ENCODE measurements at places on chromosomes 7 and 10.

- peak; percentile 64 for DNase-seq
These were observed 59.3 kb downstream of the NUDCD3 start for GRCh38 chr7:44431091-44431608.

- DNase-seq, result no peak
These were observed 302.2 kb downstream of the CCDC3 start for GRCh38 chr10:12699258-12699700.

DNA sequence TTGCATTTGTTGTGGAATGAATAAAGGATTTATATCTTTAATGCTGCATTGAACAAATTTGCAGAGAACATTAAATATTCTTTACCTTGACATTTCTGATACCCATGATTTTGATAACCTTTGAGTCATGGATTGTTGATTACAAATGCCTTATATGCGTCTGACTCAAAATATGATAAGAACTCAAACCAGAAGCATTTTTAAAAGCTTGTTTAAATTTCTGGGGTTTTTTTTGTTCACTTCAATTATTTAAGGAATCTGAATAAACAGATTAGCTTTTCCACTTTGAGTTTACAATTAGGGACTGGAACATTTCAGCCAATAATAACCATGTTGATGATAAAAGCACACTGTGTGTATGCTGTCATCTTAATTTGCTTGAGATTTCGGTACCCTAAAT, 253.5 kb downstream of the NRG3 start:
- DNase-seq, result no peak

DNA sequence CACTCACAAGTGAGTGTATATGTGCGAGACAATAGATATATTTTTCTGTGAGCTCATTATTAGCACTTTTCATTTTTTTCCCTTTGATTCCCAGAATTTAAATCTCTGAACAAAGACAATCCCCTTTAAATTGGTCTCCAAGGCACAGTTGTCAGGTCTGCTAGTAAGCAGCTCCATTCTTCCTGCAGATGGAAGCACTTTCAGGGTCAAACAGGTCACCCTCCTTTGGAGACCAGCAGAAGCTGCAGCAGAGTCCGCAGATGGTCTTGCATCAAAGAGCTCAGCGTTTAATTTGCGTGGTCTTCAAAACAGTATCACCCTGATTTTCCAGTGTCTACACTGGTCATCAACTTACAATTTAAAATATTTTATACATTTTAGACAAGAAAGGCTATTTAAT, 543.8 kb downstream of the ARL4A start:
- DNase-seq, result no peak

DNA sequence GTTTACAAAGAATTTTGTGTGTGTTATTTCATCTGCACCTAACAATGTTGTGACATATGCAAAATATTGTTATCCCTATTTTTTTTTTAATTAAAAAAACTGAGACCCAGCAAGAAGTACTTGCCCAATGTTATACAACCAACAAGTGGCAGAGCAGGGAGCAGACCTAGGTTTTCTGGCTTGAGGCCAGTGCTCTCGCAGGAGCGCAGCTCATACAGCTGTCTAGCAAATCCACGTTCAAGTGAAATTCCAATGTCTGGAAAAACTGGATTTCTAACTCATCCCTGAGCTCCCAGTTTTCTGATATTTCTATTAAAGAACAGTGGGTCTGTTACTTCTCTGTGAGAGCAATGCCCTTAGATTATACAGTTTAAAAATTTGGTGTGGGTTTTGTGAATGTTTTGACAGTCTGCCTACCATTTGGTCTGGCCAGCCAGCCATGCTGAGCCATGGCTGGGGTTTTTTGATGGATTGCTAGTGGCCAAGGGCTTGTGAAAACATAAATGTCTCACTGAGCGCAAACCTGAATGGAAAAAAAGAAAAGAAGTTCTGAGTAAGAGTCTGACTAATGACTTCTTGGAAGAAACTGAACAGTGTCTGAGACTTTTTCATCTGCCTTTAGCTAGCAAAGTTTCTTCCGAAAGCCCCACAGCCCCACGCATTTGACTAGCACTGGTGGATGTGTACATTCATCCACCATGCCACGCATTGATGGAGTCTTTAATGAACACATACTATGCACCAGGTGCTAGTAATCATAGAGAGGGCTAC, 15.4 kb upstream of the PRF1 start:
- DNase-seq, result no peak

GRCh38 chr7:140696024-140696679, 356 bp upstream of the NDUFB2 start:
- DNase-seq, result peak; percentile 94

DNA sequence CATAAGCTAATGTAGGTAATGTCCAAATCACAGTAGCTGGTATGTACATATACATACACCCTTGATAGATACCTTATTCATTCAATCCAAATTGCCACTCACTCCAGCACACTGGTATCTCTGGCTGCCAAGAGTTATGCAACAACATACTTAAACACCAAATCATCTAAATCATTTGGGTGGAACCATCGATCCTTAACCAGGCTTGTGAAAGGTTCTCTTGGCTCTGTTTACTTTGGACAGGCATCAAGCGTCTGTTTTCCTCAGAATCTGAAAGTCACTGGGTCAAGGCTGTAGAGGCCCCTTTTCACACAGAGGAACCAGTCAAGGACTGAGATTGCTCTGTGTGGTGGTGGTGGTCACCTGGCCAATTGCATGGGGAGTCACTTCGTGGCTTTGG, 24.6 kb downstream of the JAZF1 start:
- DNase-seq, result no peak

DNA sequence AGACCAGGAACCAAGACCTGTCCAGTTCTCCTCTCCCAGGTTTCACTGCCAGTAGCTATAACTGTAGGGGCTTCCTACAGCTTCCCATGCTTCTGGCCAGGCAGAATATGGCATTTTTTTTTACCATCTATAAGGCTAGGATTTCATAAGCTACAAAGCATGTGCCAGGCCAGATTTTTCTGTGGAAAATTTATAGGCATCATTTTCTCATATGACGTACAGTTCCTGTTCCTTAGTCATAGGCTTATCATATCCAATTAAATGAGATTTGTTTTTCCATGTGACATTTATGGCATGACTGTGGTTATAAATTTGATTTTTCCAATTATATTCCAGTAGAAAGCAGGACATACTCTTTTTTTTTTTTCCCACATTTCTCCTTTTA, 208.6 kb upstream of the NPY start:
- DNase-seq, result no peak

DNA sequence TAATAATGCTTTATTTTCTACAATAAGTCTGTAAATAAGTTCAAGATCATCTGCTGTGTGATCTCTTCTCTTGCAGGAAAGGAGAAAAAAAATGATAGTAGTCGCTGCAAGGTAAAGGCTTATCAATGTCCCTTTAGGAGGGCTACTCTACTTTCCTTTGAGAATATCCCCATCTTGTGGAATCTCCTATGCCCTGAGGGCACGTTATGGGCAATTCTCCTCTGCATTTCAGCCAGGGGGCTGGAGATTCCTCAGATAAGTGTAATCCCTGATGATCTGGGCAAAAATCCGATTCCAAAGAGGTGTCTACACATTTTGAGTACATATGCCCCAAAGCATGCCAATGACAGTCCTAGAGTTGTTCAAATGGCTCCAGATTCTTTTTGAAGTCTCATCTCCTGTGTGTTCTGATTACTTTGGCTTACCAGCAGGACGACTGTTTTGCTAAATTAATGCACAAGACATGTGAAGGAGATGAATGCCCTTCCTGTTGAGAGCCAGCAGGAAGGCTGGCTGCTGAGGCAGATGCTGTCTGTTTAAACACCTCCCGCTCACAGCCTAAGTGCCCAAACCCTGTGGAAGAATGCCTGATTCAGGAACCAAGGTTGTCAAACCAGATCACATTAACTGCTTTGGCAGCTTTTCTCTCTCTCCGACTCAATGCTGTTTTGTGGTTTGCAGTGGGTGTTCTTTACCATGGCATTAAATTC, 171.2 kb upstream of the COL1A2 start:
- DNase-seq, result no peak

- DNase-seq, result no peak
These were observed 113.6 kb downstream of the LSMEM1 start for GRCh38 chr7:112594397-112594796.

- DNase-seq, result no peak
These were observed 25.7 kb upstream of the WASL start for GRCh38 chr7:123774496-123774895.

GRCh38 chr10:71159892-71160291, 52.5 kb upstream of the UNC5B start:
- no peak for DNase-seq

DNA sequence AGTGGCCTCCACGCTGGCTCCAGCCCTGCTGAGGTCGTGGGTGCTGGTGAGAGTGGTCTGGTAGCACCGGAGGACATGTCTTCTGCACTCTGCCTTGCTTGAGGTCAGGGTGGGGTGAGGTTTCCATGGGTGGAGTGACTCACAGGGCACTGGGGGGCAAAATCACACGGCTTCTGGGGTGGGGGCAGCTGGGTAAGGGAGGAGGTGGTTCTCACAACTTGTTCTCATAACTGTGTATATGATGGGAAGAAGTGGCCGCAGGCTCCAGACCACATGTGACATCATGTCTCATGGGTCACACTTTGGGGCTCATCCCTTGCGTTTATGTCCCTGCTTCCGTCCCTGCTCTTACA, 884 bp upstream of the PRF1 start:
- DNase-seq, result no peak

DNA sequence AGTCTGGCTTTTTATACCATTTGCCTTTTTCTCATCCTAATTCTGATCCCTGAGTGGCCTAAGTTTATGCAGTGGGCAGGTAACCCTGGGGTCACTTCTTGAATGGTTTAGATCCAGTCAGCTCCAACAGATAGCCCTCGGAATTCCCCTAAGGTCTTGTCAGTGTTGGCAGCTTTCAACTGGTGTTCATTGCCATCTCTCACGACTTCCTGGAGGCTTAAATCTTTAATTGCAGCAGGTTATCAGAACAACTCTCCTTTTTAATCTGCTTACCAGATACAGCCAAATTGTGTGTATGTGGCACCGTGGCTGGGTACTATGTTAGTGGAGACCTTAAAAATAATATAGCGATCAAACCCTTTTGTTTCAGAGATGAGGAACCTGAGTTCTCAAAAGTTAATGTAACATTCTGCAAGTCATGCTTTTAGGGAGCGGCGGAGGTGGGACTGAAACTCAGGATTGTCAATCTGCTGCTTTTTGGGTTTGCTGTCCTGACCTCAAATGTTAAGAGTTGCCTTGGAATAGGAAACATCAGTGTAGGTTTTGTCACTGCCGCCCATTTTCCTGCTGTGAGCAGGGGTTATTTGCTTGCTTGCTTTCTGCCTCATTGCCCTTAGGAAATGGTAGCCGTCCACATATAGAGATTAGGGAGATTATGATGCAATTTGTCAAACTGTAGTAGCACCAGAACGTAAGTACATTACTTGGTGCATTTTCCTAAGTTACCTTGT, 818 bp downstream of the DLD start:
- no peak for DNase-seq

- DNase-seq, result no peak
These were observed 571.4 kb downstream of the TCERG1L start for GRCh38 chr10:130740166-130740565.

- no peak for DNase-seq
These were observed 11.7 kb downstream of the CCNY start for GRCh38 chr10:35347899-35348608.

GRCh38 chr10:48493083-48493871, 111.6 kb downstream of the ARHGAP22 start:
- no peak for DNase-seq

- no peak for DNase-seq
These were observed 516.1 kb downstream of the NRG3 start for GRCh38 chr10:82390866-82391658.

GRCh38 chr10:50373821-50374501, 122.6 kb upstream of the ASAH2 start:
- no peak for DNase-seq

- DNase-seq, result peak; percentile 48
These were observed 37.2 kb upstream of the CDH23 start for GRCh38 chr10:71359364-71360046.

DNA sequence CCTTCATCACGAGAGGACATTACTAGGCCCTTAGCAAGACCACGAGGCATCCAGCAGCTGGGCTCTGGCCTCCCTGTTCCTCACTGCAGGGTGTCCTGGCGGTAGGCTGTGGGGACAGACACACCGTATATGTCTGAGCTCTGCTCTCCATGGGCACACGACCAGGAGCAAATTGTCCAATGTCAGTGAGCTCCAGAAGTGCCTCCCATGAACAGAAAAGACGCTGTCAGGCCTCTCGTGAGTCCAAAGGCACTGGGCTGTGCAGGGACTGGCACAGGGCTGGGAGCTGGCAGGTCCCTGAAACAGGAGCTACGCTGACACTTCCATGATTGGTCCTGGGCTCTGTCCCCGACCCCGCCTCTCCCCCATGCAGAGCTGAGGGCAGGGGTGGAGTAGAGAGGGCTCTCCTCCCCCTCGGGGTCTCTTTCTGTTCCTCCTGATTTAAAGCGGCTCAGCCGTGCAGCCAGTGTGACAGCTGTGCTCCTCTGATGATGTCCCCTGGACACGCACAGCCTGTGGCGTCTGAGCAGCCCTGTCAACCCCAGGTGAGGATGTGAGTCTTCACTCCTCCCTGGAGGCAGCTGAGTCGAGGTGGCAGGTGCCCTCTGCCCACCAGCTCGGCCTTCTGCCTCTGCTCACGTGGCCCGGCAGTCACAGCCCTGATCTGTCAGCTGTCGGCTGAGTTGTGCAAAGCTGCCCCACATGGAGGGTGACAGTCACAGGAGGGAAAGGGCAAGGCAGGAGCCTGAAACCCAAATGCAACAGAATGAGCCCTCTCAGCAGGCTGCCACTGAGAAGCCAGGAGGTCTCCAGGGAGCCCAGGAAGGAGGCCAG, 13.0 kb downstream of the ANTXRL start:
- no peak for DNase-seq

- no peak for DNase-seq
These were observed 22.6 kb upstream of the OGDHL start for GRCh38 chr10:49784681-49785080.

DNA sequence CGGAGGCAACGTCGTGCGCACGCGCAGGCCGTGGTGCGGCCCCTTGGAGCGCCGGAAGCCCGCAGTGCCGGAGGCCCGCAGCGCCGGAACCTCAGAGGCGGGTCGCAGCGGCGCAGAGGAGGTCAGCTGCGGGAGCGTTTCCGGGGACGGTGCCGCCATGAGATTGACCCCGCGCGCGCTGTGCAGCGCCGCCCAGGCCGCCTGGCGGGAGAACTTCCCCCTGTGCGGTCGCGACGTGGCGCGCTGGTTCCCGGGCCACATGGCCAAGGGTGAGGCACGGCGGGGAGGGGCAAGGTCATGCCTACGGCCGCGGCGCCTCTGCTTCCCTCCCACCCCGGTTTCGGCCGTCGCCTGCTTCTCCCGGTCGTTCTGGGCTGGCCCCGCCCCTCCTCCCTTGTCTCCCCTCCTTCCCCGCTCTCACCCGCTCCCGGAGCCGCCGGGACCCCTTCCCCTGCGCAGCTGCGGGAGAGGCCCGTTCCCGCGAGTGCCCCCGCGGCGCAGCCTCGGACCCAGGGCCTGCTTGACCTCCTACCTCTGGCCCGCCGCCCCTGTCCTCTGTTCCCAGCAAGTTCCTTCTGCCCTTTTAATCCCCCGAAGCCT, at the start of gene MTG1:
TSS of gene MTG1 (plus strand) at position 94 of the 600 bp plus-strand sequence. CDS start at position 158, 64 bp downstream.
- DNase-seq, result peak; percentile 76

DNA sequence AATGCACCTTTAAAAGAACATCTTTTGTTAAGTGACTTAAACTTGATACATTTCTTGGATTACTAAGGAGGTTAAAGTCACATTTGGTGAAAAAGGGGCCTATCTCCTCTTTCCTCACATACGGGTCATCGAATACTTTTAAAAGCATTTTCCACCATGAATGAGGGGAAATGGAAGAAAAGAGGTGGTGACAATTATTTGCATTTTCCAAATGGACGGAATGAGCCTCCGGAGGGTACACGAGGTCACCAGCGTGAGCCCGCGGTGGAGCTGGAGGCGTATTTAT, 1.0 kb upstream of the BMPR1A start:
- no peak for DNase-seq

GRCh38 chr10:129513312-129513711, 46.3 kb downstream of the MGMT start:
- no peak for DNase-seq
